ENCODE measurements at places on chromosomes 2 and 18.

GRCh38 chr2:10918661-10919409 lies 7.1 kb downstream of the KCNF1 start:
- H3K4me3 ChIP-seq = no peak overlapping the region
- no peaks in the 10 kb centered on the region for H3K36me3 ChIP-seq
- H3K27me3 ChIP-seq = no peaks in the 10 kb centered on the region
- DNase-seq = no peak

GRCh38 chr2:170409164-170409535 lies 231.2 kb downstream of the MYO3B start:
- DNase-seq = peak; percentile 64
- no peaks in the 10 kb centered on the region for H3K4me1 ChIP-seq

- H3K36me3 ChIP-seq = no peaks in the 10 kb centered on the region
- no peak overlapping the region for H3K27ac ChIP-seq
- no peaks in the 10 kb centered on the region for H3K27me3 ChIP-seq
Observed at GRCh38 chr2:121532894-121533293, 2.2 kb downstream of the RNU4ATAC start.

DNA sequence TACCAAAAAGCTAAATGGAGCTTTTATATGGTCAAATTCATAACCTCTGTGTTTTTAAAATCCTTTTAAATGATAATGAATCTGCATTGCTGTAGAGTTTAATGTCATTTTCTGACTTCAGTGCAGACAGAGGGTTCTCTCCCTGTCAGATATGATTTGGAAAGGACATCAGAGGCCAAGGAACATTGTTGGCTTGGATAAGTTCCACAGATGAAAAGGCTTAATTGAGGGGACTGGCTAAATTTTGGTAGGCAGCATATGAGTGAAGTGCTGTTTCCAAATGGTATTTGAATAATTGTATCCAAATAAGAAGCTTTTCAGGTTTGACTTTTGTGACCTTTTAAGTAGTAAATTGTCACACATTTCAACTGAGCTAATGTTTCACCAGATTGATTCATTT lies 124.6 kb upstream of the KCNH7 start:
- H3K27ac ChIP-seq = no peak overlapping the region
- no peaks in the 10 kb centered on the region for H3K27me3 ChIP-seq
- H3K36me3 ChIP-seq = no peaks in the 10 kb centered on the region
- no peak overlapping the region for H3K4me3 ChIP-seq

DNA sequence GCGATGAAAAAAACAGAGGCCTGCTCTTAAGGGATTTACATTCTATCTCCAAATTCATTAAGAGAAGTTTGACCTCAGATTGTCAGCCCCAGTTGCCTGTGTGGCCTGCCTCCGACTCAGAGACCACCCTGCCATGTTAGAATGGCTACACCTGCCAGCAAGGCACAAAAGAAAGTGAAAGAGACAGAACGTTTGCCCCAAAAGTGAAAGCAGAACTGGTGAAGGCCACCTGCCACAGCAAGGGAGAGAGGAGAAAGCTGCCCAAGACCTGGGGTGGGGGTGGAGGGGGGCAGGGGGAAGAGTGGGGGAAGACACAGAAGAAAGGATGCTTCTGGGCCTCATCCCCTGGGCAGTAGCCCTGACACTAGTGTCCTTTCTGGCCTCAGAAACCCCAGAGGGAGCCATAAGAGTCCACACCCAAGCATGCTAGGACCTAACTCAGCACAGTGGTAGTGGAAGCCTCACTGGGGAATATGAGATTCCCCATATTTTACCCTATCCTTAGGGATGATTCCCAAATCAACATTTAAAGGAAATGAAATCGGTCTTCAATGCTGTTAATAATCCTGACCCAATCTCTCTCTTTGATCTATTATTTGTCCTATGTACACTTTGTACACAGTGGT lies 389.7 kb downstream of the TXNL1 start:
- H3K4me3 ChIP-seq = no peak overlapping the region
- H3K4me1 ChIP-seq = peaks cover 8% of the 10 kb centered on the region
- no peak for DNase-seq
- H3K27me3 ChIP-seq = no peaks in the 10 kb centered on the region

GRCh38 chr2:20664431-20665242 lies 2.3 kb upstream of the GDF7 start:
- H3K27me3 ChIP-seq = no peaks in the 10 kb centered on the region
- no peak overlapping the region for H3K4me3 ChIP-seq
- DNase-seq = no peak
- H3K36me3 ChIP-seq = no peaks in the 10 kb centered on the region
- H3K4me1 ChIP-seq = peaks cover 7% of the 10 kb centered on the region

GRCh38 chr2:205670292-205670691 lies 12.0 kb upstream of the NRP2 start:
- no peak overlapping the region for H3K4me3 ChIP-seq
- no peak overlapping the region for H3K27ac ChIP-seq
- no peaks in the 10 kb centered on the region for H3K27me3 ChIP-seq
- H3K36me3 ChIP-seq = no peaks in the 10 kb centered on the region
- no peak for DNase-seq
- H3K4me1 ChIP-seq = no peaks in the 10 kb centered on the region

DNA sequence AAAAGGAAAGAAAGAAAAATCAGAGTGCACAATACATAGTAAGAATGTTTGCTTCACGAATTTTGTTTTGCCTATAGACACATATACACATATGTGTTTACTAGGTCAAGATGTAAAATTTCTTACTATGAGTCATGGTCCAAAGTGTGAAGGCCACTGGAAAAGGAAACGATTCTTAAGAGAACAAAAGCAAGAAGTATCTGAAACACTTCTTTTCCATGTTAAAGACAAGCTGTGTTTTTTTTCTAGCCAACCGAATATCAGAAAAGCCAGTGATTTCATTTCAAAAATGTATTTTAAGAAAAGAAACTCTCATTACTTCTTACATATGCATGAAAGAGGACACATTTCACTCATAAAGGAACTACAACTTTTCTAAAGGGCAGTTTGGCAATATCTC lies 24.9 kb downstream of the PECR start:
- no peak overlapping the region for H3K4me3 ChIP-seq
- no peaks in the 10 kb centered on the region for H3K36me3 ChIP-seq
- H3K4me1 ChIP-seq = no peaks in the 10 kb centered on the region
- no peak for DNase-seq
- no peaks in the 10 kb centered on the region for H3K27me3 ChIP-seq
- no peak overlapping the region for H3K27ac ChIP-seq

- no peak overlapping the region for H3K4me3 ChIP-seq
- no peak for DNase-seq
- no peaks in the 10 kb centered on the region for H3K36me3 ChIP-seq
- no peaks in the 10 kb centered on the region for H3K27me3 ChIP-seq
- no peak overlapping the region for H3K27ac ChIP-seq
Observed at GRCh38 chr2:172012677-172013391, 13.1 kb downstream of the METAP1D start.

DNA sequence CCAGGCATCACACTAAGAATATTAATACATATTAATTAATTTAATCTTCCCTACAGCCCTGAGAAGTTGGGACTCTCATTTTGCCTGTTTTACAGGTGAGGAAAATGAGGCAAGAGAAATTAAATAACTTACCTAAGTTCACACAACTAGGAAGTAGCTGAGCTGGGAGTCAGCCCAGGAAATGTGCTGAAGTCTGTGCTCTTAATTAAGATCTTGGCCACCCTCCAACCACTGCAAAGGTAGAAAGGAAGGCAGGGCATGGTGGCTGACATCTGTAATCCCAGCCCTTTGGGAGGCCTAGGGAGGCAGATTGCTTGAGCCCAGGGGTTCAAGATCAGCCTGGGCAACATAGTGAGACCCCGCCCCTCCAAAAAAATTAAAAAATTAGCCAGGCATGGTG lies 12.9 kb upstream of the MGAT4A start:
- no peaks in the 10 kb centered on the region for H3K27me3 ChIP-seq
- no peaks in the 10 kb centered on the region for H3K4me1 ChIP-seq
- DNase-seq = peak; percentile 56
- H3K27ac ChIP-seq = no peak overlapping the region
- no peak overlapping the region for H3K4me3 ChIP-seq

GRCh38 chr18:35782926-35783325 lies 189.6 kb upstream of the RMP24 start:
- H3K4me1 ChIP-seq = no peaks in the 10 kb centered on the region
- no peaks in the 10 kb centered on the region for H3K27me3 ChIP-seq
- no peak overlapping the region for H3K27ac ChIP-seq
- H3K36me3 ChIP-seq = no peaks in the 10 kb centered on the region
- no peak overlapping the region for H3K4me3 ChIP-seq

DNA sequence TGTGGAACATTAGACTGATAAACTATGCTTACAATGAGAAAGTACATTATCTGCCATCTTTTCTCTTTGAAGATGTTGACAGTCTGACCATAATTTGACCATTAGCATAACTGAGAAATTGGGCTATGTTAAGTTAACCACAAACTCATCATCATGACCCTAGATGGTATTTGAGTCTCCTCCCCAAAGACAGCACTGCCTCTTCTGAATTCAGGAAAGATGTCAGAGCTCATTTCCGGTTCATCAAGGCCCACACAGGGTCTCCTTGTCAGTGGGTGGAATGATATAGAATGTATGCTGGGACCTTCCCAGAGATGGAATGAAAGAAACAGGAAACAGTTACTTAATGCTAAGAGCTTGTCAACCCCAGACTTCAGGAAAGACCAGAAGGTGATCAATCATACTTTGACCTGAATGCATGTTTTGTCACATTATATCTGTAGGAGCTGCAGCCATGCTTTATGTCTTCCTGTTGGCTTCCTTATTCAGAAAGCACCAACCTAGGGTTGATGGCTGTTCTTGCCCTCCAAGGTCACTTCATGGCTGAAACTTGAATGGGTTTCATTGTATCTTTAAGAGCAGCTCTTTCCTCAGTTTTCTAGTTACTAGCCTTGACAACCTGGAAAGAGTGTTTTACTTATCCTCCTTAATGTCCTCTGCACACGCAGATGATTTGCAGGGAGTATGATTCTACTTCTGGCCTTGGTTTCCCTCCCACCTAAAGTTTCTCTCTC lies 99.1 kb upstream of the NEUROD1 start:
- H3K4me1 ChIP-seq = no peaks in the 10 kb centered on the region
- no peak for DNase-seq
- no peaks in the 10 kb centered on the region for H3K36me3 ChIP-seq
- peak overlapping the region; percentile 37 for H3K27ac ChIP-seq
- no peak overlapping the region for H3K4me3 ChIP-seq
- H3K27me3 ChIP-seq = no peaks in the 10 kb centered on the region

DNA sequence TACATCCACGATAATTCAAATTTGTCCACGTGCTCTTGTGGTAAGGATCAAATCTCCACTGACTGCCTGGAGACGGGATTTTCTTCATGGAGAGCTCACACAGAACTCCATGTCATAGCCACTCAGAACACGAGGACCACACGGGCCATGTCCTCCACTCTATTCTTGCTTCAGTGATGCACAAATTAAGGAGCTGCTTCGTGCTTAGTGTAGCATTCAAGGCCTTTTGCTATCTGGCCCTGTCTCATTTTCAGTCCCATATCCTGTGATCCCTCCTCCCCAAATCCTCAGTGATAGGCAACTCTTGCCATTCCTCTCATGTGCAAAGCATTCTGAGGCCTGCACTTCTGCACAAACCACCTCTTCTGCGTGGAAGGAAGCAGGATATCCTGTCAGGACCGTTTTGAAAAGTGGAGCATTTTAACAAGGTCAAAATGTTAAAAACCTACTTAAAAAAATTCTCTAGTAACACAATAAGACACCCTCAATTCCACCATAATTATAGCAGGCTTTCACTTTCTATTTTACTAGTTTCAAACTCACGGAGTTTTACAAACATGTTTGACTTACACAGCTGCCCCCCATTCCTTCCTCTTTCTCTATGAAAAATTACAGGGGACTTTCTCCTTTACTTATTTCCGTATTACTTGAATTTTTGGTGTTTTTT lies 35.2 kb downstream of the ST3GAL5 start:
- no peak overlapping the region for H3K4me3 ChIP-seq
- H3K27me3 ChIP-seq = no peaks in the 10 kb centered on the region
- no peaks in the 10 kb centered on the region for H3K4me1 ChIP-seq

DNA sequence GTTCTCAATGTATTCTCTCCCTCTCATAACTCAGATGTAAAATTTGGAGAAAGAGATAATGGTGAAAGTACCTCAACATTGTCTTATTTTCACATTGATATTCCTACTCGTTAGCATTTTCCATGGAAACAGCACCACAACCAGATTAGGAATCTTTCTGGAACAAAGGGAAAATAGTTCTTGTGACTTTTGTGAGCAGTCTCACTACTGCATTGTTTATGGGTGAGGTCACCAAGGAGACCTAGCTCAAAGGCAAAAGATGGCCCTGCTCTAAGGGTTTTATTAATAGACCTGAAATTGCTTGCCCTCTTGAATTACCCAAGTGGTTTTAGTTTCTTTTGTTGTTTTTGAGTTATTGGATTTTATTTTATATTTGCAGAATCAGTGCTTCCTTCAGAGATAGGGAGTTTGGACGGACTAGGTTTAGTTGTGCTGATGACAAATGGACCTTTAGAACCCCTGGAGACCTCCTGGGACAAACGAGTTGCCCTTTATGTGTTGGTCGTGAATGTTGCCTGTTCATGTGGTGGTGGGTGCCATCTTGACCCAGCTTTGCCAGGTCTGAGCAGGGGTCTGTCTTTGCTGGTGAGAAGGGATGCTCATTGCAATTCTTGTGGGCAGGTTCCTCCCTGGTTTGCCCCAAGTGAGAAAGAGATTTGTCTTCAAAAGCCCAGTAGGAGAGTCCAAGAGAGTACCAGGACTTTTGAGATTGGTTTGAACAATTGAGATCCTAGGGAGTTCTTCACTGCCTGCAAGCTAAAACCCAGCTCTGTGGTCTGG lies 58.1 kb downstream of the INPP4A start:
- peak overlapping the region; percentile 71 for H3K27ac ChIP-seq
- peaks cover 9% of the 10 kb centered on the region for H3K4me1 ChIP-seq
- H3K36me3 ChIP-seq = no peaks in the 10 kb centered on the region
- DNase-seq = no peak
- H3K27me3 ChIP-seq = no peaks in the 10 kb centered on the region

GRCh38 chr2:44707945-44708660 lies 233.4 kb upstream of the SIX3 start:
- no peaks in the 10 kb centered on the region for H3K4me1 ChIP-seq
- H3K36me3 ChIP-seq = no peaks in the 10 kb centered on the region
- H3K27me3 ChIP-seq = no peaks in the 10 kb centered on the region
- no peak overlapping the region for H3K4me3 ChIP-seq

- no peak overlapping the region for H3K27ac ChIP-seq
- no peaks in the 10 kb centered on the region for H3K4me1 ChIP-seq
- DNase-seq = no peak
- no peaks in the 10 kb centered on the region for H3K27me3 ChIP-seq
- no peaks in the 10 kb centered on the region for H3K36me3 ChIP-seq
Observed at GRCh38 chr18:35322486-35323458, 21.4 kb downstream of the ZNF24 start.

DNA sequence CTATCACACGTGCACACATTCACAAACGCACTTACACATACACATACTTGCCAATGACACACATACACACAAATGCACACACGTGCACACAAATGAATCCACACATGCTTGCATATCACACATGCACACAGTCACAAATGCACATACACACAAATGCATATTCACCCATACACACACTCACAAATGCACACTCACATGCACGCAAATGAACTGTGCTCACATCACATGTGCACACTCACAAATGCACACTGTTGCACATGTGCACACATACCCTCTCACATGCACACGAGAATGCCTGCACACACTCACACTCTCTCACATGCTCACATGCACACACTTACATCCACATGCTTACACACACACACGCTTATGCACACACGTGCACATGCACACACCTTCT lies 368.1 kb downstream of the EIPR1 start:
- H3K4me3 ChIP-seq = no peak overlapping the region
- no peaks in the 10 kb centered on the region for H3K36me3 ChIP-seq
- H3K27me3 ChIP-seq = peaks cover 47% of the 10 kb centered on the region
- no peak for DNase-seq
- no peak overlapping the region for H3K27ac ChIP-seq

GRCh38 chr2:17790536-17790935 lies 25.7 kb upstream of the MSGN1 start:
- H3K36me3 ChIP-seq = no peaks in the 10 kb centered on the region
- no peaks in the 10 kb centered on the region for H3K27me3 ChIP-seq
- H3K4me1 ChIP-seq = no peaks in the 10 kb centered on the region

Measured in breast epithelium (tissue), 4 donors.